H9 (cell line): ENCODE measurements at places on chromosomes 16 and 17.
A peak's percentile ranks its signal among the peaks of the same experiment; 100 is the strongest.

GRCh38 chr17:80166446-80166845 is 3.4 kb upstream of the CARD14 start:
- no peak for DNase-seq

DNA sequence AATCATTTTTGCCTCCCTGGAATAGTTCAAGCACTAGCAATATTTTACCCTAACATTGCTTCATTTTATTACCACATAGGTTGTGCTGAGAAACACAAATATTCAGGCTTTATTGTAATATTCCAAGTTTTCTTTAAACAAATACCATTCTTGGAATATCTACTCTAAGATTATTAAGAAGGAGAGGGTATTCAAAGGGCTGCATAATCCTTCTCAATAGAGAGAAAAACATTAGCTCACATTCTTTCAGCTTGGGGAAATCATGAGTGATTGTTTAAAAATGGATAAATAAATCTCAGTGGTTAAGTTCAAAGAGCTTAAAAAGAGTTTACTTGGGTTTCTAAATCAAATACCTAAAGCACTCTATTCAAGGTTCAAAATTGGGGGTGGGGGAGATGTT is 111.9 kb upstream of the CORO6 start:
- DNase-seq: no peak

GRCh38 chr16:85643631-85644030 is 30.5 kb downstream of the GSE1 start:
- DNase-seq: no peak

DNA sequence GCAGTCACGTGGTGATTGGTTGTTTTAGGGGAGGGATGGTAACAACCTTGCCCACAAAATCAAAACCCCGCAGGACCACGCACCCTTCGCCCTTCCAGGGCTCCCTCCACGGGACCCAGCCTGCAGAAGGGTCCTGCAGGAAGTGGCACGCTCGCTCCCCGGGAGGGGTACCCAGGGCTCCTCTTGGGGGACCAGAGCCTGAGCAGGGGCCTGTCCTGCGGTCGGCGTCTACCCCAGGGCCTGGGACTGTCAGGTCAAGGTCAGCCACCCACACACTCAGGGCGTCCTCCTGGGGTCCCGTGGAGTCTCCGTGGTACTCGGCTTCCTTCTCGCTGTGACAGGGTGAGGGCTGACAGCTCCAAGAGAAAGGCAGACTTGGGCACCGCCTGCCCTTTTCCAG is 33.9 kb downstream of the ZNF469 start:
- no peak for DNase-seq

DNA sequence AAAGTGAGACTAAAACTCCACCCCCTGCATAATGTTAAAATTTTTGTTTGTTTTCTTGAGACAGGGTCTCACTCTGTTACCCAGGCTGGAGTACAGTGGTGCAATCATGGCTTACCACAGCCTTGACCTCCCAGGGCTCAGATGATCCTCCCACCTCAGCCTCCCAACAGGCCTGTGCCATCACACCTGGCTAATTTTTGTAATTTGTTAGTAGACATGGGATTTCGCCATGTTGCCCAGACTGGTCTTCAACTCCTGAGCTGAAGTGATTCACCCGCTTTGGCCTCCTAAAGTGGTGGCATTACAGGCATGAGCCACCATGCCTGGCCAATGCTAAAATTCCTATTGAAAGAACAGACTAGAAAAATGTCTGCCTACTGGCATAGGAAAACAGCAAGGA is 103.8 kb downstream of the TRIM37 start:
- no peak for DNase-seq

DNA sequence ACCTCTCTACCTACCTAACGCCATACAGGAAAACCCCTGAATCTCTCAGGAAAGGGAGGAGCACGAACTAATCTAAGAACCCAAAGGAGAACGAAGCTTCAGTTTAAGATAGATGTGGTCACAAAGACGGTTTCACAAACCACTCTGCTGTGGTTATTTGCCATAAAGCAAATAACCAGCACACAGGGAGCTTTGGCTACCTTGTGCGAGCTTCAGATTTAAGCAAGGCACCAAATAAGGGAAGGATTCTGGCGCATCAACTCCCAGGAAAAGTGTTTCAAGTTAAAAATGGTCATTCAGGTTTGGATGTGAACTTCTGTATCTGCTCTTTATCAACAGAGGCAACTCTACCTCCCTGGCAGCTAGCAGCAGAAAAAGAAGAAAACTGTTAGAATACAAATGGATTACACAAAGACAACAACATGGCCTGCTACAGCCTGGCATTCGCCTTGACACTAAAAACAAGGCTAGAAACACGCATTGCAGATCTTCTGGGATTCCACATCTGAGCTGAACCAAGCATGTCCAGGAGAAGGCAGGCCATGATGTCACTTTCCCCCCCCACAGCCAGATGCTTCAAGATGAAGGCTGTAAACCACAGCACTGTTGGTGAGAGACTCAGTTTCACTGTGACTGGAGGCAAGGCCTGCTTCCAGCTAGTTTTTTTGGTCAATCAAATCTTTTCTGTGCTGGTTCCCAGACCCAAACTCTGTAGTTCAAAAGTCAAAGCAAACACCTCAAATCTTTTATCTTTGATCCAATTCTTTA is 43.6 kb downstream of the SMG6 start:
- no peak for DNase-seq

- no peak for DNase-seq
Observed at GRCh38 chr17:66383333-66383732, 80.9 kb downstream of the PRKCA start.

GRCh38 chr17:58096892-58097291 is 13.7 kb downstream of the DYNLL2 start:
- no peak for DNase-seq

GRCh38 chr16:72844225-72844920 is 203.6 kb downstream of the ZFHX3 start:
- DNase-seq: no peak

- DNase-seq: no peak
Observed at GRCh38 chr16:60241671-60242070, 1507.6 kb upstream of the GOT2 start.

DNA sequence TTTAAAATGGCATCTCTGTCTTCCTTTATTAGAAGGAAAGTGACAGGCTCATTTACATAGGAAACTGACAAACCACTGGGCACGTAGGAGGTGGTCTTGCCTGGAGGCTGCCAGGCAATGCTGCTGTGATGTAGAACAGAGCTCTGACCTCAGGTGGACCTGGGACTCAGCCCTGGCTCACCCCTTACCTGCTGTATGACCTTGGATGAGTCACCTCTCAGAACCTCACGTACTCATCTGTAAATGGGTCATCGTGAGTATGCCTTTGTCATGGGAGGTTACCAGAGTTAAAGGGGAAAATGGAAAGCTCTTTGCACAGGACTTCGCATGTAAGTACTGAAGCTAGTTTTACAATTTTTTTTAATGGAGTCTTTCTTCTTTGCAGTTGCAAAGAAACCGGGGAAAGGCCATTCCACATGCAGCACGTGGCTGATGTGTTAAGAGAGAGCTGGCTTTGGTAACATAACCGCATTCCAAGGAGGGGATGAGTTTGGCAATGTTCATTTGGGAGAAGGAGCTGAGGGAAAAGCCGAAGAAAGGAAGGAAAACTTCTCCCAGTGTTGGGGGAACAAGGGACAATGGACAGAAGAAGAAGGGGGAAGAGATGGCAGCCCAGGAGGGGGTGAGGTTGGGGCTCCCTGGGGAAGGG is 37.4 kb upstream of the LONP2 start:
- no peak for DNase-seq

- no peak for DNase-seq
Observed at GRCh38 chr17:33987162-33987561, 267.9 kb upstream of the CCL2 start.

- no peak for DNase-seq
Observed at GRCh38 chr17:14621826-14622614, 321.1 kb downstream of the HS3ST3B1 start.

DNA sequence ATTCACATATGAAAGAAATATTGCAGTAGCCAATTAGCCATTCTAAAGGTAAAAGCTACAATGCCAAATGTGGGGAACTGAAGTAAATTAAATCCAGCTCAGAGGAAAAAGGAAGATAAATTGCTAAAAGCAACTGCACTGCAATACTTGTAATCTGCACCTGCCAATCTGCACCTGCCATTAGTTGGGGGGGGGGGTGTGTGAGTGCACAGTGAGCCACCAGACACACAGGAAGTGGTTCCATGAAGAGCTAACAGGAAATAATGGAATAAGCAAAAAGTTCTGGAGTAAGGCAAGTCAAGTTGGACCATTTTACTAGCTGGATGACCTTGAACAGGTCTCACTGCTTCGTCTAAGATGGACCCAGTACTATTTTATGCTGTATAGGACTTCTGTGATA is 191.8 kb downstream of the PARN start:
- DNase-seq: no peak

- no peak for DNase-seq
Observed at GRCh38 chr17:49146620-49147306, 14.2 kb downstream of the B4GALNT2 start.

DNA sequence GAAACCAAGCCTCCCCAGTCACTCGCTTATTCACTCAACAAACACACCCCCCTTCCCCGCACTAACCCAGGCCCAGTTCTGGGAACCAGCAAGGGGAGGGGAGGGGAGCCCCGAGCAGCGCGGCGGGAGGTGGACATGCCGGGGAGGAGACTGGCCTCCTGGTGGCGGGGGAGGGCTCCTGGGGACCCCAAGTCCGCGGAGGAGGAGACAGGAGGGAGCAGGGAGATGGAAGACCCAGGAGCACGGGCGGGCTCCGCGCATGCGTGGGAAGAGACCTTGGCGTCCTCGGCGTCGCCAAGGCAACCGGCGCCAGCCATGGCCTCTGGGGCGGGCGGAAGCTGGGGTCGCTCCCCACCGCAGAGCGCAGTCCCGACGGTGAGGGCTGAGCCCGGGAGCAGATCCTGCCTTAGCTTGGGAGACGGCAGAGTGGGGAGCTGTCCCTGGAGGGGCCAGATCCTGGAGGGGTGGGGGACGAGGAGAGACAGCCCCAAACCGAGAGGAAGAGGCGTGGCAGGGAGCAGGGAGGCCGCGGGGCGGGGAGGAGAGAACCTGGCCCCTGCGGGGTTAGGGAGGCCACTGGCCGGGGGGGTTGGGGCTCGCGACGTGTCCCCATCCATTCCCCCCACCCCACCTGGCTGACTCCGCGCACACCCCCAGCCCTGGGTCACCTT is at the start of gene PRR29:
PRR29 (plus strand) TSS at position 302 of the 671 bp plus-strand sequence; CDS start at position 316, 14 bp downstream.
- peak; percentile 92 for DNase-seq

- DNase-seq: no peak
Observed at GRCh38 chr17:17789828-17790636, 46.8 kb downstream of the SREBF1 start.

DNA sequence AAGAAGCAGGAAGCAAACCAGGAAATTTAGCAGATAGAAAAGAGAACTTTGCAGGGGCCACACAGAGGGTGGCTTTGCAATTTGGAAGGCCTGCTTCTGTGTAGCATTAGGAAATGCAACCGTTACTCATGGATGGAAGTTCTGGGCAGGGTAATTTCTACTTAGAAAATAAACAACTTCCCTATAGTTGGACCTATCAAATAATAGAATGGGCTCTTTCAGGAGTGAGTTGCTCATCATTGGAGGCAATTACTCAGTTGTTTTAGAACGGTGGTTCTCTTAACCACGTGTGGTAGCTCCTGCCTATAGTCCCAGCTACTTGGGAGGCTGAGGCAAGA is 25.8 kb upstream of the HS3ST2 start:
- DNase-seq: no peak
